Heart left ventricle (tissue), 16 donors: ENCODE measurements at places on chromosomes 2 and 18.

- no peak for DNase-seq
Measured at GRCh38 chr2:53880756-53881155, 21.0 kb upstream of the GPR75 start.

- DNase-seq, result no peak
Measured at GRCh38 chr2:98753801-98754200, 22.9 kb upstream of the MGAT4A start.

DNA sequence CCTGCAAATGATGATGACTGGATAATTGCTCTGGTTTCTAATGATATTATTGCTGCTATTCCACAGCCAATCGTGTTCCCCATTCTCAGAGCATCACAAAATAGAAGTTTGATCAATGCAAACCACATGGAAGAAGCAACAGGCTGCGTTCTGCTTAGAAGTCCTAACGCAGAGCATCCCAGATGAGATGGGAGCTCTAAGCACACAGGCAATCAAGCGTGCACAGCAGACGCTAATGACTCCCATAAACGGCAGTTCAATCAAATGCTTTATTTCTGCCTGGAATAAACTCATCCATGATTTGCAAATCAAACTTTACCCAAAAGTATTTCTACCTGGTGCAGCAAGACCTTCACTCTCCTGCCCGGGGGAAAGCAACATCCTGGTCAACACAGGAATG lies 304.2 kb downstream of the FBXO15 start:
- no peak for DNase-seq

DNA sequence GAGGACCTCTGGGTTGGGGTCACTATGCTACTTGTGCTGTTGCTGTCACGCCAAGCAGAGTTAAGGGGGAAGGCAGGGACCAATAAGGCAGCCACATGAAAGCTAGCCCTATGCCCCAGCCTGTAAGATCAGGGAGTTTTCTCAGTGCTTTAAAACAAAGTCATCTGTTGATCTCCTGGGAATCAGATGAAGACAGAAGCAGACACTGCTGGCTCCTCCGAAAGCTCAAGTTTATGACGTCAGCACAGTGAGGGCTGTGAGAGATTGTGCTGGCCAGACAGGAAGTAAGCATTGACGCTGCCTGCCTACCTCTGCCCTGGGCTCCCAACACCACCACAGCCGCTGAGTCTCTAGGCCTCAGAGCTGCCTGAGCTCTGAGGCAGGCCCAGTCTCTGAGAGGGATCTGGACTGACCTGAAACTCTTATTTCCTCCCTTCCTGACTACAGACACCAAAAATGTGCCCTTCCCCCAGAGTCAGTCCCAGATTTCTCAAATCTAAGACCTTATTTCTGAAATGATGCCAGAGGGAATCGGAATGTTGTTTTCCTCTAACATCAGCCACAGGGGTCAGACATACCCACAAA lies 118.1 kb upstream of the EPAS1 start:
- DNase-seq, result peak; percentile 78

DNA sequence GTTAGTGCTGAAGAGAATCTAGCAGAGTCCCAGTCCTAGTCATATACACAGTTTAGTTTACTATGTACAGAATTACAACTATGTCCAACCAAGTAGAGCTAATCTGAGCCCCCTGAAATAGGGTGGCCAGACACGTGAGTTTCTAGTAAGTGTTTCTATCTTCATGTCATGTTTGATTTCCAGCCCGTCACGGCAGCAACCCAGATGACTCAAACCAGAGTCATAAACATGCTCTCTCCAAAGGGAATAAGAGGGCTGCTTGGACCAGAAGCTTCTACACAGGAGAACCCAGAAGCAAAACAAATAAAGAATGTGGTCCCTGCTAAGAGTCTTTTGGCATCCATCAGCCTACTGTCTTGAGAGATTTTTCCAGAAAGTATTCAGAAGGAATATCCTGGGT lies 64.9 kb upstream of the WIPF1 start:
- DNase-seq, result no peak

- peak; percentile 87 for DNase-seq
Measured at GRCh38 chr2:20421988-20422370, 24.9 kb upstream of the RHOB start.
